ENCODE measurements at places on chromosomes 7 and 10.

GRCh38 chr7:149864023-149864422 is 9.7 kb upstream of the ATP6V0E2 start:
- no peak for DNase-seq

DNA sequence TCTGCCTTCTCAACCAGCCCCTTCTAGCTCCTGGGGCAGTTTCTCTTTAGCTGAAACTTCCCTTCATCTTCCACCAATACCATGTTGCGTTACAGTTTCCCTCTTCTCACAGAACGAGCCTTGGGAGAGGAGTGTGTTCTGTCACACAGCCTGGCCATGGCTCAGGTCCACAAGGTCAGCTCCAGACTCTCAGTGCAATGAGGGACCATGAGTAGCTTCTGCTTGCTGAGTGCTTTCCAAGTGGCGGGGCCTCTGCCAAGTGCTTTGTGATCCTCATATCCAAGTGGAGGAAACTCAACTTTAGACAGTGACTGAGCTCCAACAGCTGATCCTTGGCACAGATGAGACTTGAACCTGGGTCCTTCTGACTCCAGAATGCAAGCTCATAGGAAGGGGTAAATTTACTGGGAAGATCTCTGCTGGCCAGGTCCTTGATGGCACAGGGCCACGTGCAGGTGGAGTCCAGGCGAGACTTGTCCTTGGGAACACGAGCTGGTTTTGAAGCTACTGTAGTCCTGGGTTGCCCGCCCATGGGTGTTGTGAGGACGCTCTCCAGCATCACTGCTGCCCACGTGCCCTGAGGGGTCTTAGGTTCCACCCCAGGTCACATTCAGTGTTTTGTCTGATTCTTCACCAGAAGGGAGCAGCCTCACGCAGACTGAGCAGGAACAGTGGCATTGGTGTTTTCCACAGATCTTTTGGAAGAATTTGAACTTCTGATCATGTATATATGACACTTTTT is 238.0 kb downstream of the EBF3 start:
- no peak for DNase-seq

DNA sequence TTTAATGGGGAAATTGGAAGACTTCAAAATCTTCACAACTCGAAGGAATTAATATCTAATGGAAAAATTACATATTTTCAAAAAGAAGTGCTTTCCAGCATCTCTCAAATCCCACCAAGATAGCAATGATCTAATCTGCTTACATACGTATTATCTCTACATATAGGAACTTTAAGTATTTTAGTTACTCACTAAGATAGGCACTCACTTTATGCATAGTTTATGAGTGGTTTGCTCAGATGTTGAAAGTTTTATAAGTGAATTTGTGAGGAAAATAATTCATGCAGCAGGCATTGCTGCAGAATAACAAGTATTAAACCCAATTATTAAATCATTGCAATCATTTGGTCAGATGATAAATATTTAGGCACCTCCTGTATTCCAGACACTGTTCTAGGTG is 2.3 kb upstream of the CYTH3 start:
- DNase-seq, result no peak

DNA sequence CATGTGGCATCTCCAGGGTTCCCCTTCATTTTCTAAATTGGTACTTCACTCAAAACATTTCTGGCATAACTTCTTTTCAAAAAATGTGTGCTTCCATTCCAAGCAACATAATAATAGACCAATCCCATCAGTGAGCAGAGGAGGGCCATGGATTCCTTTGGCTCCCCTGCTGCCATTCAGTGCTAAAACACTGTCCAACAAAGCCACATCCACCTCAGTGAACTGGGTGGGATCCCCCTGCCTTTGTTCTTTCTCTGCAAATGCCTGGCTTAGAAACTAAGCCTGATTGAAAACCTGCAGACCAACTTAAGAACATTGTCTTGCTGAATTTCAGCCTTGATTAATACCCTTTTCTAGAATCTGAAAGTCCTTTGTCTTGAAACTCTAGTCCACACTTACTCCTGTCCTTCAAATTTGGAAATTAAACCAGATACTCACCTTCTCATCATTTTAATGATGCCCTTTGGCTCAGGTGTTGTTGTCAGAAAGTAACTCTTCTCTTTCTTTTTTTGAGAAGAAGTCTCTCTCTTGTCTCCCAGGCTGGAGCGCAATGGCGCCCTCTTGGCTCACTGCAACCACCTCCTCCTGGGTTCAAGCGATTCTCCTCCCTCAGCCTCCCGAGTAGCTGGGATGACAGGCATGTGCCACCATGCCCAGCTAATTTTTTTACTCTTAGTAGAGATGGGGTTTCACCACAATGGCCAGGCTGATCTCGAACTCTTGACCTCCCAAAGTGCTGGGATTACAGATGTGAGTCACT is 132.3 kb downstream of the PLXNA4 start:
- no peak for DNase-seq

DNA sequence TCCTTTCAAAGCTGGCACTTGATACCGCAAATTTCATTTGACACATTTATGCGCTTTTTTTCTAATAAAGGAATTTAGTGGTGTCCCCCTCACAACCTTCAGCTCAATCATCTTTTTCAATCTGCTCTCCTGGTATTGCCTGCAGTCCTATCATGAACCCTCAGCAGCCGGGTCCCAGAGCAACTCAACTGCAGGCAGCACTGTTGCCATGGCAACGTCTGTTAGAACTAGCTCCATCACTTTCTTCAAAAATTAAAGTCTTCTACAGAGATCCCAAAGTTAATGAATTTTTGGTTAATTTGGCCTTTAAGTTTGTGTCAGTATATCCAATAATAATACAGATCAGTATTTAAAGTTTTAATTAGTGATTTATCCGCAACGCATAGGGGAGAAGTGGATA is 136.1 kb upstream of the TARP start:
- no peak for DNase-seq

GRCh38 chr10:31112961-31113360 is 81.3 kb upstream of the ZNF438 start:
- no peak for DNase-seq

DNA sequence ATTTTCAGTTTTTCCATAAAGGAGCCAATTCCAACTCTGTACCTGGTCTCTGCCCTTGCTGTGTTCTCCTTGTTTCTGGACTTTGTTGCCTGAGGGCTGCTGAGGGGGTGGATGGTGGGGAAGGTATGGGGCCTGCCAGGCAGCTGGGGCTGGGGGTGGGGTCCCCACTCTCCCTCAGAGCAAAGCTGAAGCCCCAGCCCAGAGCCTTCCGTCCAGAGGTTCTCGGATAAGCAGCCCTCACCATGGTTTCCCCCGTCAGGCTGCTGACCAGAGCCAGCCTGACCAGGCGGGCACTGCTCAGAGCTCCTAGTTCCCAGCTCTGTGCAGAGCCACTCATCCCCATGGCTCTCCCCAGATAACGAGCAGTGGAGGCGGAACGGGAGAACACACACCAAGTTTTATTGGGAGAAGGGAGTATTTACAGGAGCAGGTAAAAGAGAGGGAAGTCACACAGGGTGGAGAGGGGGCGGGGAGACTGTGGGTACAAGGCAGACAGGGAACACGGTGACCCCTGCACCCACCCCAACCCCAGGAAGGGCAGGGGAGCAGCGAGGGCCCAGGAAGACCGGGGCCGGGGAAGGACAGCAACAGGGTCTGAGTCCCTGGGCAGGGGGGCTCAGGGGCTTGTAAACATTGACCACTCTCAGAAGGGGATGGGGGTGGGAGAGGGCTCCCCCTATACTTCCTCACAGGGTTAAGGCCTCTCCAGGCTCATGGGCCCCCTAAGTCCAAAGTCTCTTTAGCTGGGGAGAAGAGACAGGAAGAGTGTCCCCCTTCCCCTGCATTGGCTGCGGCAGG is 5.8 kb downstream of the GNB2 start:
- no peak for DNase-seq

DNA sequence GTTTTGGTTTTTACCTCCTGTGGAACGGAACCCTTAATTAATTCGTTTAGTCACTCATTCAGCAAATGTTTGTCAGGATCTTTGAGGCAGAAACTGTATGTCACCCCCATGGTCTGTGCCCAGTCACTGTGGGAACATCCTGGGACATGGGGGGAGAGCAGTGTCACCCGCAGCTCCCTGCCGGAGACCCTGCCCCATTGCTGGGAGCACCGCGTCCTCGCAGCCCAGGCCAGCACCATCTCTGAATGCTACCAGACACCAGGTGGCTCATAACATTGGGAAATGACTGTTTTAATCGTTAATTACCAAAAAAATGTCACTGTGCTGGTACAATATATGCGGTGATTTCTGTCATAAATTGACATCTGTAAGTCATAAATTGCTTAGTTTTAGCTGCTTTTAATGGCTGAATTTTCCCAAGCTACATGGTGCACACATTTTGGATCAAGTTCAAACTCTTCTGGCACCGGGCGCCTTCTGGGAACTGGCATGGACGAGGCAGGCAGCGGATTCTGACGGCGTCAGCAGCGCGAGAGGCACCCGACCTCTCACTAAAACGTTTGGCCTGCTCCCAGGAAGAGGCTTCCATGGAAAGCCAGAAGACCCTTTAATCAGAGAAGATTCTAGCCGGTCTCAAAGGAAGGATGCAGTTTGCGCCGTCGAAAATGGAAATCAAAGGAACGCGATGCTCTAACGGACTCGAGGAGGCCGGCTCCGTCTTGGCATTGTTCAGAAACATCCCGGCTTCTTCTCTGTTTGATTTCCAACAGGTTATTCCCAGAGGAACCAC is 184.2 kb downstream of the ADARB2 start:
- no peak for DNase-seq

DNA sequence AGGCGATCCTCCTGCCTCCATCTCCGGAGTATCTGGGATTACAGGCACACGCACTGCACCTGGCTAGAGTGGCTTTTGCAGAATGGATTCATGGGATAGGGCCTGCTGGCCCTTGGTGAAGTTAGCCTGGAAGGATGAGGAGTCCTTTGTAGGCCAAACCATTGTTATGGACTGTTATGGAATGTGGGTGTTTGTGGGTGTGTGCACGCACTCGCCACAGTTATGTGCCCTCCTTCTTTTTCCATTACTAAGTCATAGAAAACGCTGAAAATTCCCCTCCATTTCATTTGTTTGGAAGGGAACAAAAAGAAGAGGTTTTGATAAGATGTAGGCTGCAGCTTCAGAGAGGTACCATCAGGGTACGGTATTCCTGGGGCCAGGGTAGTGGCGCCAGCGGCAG is 15.0 kb downstream of the ZNF862 start:
- DNase-seq, result no peak

- no peak for DNase-seq
Measured at GRCh38 chr10:76169246-76169645, 737.8 kb downstream of the LRMDA start.

DNA sequence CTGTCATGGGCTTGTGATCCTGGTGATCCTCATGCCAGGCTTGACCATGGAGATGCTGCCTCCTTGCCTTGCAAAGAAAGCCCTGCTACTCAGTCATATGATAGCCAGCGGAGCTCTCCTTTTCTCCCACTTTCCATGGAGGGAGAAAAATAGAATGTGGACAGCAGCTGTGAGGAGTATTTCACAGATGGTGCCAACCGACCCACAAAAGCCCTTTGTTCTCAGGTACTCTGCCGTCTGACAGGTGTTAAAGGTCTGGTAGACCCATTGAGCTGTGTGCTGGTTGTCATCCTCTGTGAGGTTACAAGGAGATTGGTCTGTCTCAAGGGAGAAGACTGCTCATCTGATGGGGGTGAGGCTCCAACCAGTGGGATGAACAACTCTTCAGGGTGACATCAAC is 29.5 kb upstream of the COBL start:
- no peak for DNase-seq

DNA sequence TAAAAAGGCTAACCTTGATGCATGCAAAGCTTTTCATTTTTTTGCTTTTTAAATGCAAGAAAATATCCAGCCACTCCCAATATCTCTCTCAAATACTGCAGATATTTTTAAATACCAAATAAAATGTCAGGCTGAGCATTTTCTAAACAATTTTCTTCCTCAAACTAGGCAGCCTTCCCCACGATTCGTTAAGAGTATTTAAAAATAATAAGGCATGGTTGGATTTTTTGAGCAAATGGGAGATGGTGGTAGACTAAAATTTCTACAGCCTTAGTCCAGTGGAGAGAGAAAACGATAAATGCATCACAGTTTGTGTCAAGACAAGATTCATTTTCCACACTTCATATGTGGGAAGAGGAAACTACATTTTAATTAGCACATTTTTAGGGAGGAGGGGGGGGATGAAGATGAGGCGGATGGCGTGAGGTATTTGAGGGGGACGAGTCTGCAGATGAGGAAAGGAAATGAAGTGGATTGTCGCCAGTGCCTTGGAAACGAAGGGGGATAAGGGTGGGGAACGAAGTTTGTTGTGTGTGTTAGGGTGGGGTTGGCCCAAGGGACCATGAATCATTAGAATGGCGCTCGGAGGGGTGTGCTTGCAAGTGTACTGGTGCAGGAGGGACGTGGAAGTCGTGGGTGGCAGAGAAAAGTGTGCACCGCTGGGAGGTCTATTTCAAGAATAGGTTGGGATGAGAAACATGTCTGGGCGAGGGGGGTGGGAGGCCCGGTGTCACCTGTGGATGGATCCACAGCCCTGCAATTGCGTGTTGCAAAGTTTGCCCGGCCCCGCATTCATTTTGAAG is 1.2 kb upstream of the ADD3 start:
- DNase-seq, result no peak

GRCh38 chr7:118420888-118421287 is 196.4 kb downstream of the ANKRD7 start:
- no peak for DNase-seq

- DNase-seq, result no peak
Measured at GRCh38 chr7:30448461-30449189, 30.0 kb downstream of the NOD1 start.

GRCh38 chr10:131841661-131842139 is 59.1 kb upstream of the PPP2R2D start:
- no peak for DNase-seq

DNA sequence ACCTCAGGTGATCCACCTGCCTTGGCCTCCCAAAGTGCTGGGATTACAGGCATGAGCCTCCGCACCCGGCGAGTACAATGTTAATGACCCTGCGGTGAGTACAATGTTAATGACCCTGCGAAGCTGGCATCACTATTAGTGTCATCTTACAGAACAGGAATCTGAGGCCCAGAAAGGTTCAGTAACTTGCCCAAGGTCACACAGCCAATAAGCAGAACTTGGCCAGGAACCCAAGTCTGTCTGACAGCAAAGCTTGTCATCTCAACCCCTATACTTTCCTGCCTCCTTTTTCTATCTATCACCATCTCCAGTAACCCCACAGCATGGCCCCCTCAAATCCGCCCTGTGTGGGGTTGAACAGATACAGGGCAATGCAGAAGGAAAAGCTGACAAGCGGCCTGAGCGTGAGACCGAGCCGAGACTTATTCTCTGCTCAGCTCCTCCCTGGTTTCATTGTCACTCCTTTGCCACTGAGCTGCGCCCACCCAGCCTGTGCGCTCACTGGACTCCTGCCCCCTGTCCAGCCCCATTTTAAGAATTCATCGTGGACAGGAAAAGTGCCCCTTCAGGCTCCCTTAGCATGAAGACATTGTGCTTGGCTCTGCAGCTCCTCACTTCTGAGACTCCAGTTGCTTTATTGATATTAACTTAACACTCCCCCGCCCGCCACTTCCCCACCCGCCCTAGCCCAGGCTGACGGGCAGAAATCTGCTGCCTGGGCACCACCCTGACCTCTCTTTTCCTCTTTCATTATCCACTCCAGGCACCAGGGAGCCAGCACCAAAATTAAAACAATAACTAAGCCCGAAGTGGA is 58.1 kb upstream of the LBX1 start:
- no peak for DNase-seq

- DNase-seq, result no peak
Measured at GRCh38 chr7:121006711-121007315, 18.3 kb downstream of the CPED1 start.

- DNase-seq, result no peak
Measured at GRCh38 chr10:121240011-121240410, 358.2 kb downstream of the FGFR2 start.

- no peak for DNase-seq
Measured at GRCh38 chr7:77579797-77580196, 42.7 kb downstream of the PTPN12 start.
